Pancreas (tissue), 10 donors: ENCODE measurements at places on chromosomes 2 and 18. TPM values are rescaled to one million over a fixed set of nuclear protein-coding genes. Genes with fewer than 3 reads are reported as not detected.

The SPDYA gene
- 0.46 TPM for total RNA-seq

The SLC66A3 gene
- 26.5 TPM for total RNA-seq

The CLHC1 gene
- 6.7 TPM for total RNA-seq

The PROKR1 gene
- not detected for total RNA-seq

The ADCYAP1 gene
- total RNA-seq: 0.98 TPM

The SOCS6 gene
- 9.3 TPM for total RNA-seq

The TMEM178A gene
- 0.34 TPM for total RNA-seq

The RPRD1A gene
- total RNA-seq: 18.8 TPM

The NAT8 gene
- not detected for total RNA-seq

The ASAP2 gene
- total RNA-seq: 17.7 TPM

The SP9 gene
- total RNA-seq: not detected

The CTAGE1 gene
- not detected for total RNA-seq

The SPOPL gene
- 9.1 TPM for total RNA-seq
